ENCODE measurements at places on chromosomes 3 and 15. TPM values are rescaled to one million over a fixed set of nuclear protein-coding genes. Genes with fewer than 3 reads are reported as not detected.

GRCh38 chr15:69478259-69478781 lies 25.7 kb downstream of the RPLP1 start:
- DNase-seq: peak; percentile 32

- no peak for DNase-seq
Measured at GRCh38 chr3:28308196-28308595, 40.3 kb upstream of the ZCWPW2 start.

Gene TEX55
- not detected for total RNA-seq

DNA sequence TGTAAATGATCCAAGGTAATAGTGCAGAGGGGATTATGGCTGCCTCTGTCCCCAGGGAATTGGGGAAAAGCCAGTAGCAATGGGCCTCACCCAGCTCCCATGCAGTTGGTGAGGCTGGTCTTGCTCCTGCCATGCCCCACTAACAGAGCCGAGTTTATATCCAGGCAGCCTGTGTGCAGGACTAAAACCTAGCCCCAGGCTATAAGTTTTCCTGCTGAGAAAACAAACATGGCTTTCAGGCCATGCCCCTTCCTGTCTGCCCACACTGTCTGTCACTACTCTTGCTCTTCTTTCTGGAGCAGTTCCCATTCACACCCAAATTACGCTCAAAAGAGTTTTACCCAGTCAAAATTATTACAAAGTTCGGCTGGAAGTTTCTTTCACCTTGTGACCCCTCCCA lies 73.5 kb upstream of the SPATA16 start:
- peak; percentile 13 for DNase-seq

- DNase-seq: no peak
Measured at GRCh38 chr3:188827103-188827502, 344.7 kb upstream of the TPRG1 start.

Gene COL8A1
- 225 TPM for total RNA-seq

Gene PLA2G4D
- total RNA-seq: 0.10 TPM

Gene SLC38A3
- total RNA-seq: 0.89 TPM

DNA sequence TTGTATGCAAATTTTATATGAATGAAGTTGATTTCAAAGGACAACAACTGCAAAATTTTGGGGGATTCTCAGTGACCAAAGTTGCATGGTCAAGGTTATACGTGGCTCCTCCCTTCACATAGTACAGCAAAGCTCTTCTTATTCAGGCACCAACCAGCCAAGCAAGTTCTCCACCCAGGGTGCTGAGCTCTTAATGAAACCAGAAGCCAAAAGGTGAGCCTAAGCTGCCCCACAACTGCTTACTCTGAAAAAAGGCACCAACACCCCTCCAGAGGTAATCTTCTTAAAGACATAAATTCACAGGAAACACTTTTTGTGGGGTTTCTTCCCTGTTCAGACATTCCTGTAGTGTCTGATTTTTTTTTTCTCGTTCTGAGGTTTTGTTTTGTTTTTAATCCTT lies 106.1 kb upstream of the GMNC start:
- no peak for DNase-seq

Gene EFHB
- total RNA-seq: not detected

GRCh38 chr3:196654735-196655090 lies 15.2 kb downstream of the NRROS start:
- DNase-seq: peak; percentile 53
